SW480 (cell line): ENCODE measurements at places on chromosomes 5 and 9.

- peak; percentile 67 for DNase-seq
These were observed 202.2 kb upstream of the DMRTA1 start for GRCh38 chr9:22244139-22245011.

- no peak for DNase-seq
These were observed 50.6 kb downstream of the TTC39B start for GRCh38 chr9:15256426-15256825.

- no peak for DNase-seq
These were observed 129.0 kb upstream of the HMHB1 start for GRCh38 chr5:143682929-143683386.

DNA sequence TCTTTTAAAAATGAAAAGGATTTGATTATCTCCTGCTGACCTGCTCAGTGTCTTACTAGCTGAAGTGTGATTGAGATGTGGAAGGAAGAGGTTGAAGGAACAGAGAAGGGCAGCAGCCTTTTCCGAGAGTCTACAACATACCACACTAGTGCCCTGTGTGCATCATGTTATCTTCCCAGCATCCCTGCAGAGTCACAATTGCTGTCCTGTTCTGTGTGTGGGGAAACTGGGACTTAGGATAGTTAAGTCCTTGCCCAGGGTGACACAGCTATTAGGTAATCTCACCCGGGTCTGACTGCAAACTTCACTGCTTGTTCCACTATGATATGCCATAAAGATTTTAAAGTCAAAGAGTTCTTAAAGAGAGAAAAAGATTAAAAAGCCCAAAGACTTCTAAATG is 55.8 kb downstream of the FAM78A start:
- DNase-seq, result no peak

DNA sequence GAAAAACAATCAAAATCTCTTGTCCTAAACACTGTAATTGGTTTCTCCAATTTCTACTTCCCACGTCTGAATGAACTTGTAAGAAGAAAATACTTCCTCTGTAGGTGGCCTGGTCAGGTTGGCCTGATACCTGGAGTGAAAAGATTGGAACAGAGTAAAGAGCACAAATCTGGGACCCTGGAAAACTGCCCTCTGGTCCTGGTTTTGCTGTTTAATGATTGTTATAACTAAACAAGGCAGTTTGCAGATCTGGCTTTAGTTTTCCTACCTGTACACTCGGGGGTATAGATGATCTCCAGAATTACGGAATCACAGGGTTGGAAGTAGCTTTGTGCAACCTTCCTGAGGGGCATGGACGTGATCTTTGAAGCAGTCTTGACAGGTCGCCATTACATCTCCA is 67.6 kb downstream of the ZSWIM6 start:
- DNase-seq, result no peak

- DNase-seq, result no peak
These were observed 83.5 kb upstream of the RIOK2 start for GRCh38 chr5:97266576-97266975.

DNA sequence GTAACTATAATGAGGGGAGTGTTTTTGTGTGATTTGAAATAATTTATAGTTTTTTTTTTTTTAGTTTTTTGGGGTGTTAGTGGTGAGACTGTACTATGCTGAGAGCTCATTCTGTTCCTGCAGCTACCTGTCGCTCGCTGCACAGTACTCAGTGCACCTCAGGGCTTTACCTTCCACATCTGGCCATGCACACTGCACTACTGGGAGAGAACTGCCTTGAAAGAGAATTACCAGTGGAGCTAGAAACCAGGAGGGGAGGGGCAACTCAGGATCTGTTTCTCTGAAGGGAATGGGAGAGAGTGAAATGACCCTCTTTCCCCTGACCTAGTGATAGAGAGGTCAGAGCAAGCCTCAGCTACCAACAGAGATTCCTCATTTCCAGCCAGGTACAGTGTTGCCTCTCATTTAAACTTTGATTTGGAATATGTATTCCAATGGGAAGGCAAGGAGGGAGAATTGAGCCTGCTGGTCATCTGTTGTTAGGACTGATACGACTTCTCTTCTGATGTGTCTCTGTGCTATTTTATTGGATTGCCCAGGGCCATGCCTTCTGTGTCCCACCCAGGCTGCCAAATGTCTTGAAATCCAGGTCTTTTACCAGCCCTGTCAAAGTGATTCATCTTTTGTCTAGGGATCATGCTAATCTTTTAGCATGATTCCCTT is 8.9 kb downstream of the ATG10 start:
- DNase-seq, result no peak

DNA sequence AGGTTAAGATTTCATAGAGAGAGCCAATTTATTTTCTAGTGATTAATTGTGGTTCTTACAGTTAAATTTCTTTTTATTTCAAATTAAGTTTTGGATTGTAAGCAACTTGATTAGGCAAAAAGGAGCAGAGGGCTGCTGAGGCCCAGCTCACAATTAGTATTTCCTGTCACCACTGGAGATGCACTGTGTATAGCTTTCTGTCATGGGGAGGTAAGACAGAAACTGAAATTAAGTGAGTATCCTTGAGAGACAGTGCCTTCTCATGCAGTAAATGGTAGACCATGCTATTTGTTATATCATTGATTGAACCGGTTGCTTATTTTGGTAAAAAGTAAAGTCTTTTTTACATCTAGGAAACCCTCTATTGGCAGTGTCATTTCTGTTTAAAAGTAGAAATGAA is 190.7 kb downstream of the CCDC171 start:
- DNase-seq, result no peak

DNA sequence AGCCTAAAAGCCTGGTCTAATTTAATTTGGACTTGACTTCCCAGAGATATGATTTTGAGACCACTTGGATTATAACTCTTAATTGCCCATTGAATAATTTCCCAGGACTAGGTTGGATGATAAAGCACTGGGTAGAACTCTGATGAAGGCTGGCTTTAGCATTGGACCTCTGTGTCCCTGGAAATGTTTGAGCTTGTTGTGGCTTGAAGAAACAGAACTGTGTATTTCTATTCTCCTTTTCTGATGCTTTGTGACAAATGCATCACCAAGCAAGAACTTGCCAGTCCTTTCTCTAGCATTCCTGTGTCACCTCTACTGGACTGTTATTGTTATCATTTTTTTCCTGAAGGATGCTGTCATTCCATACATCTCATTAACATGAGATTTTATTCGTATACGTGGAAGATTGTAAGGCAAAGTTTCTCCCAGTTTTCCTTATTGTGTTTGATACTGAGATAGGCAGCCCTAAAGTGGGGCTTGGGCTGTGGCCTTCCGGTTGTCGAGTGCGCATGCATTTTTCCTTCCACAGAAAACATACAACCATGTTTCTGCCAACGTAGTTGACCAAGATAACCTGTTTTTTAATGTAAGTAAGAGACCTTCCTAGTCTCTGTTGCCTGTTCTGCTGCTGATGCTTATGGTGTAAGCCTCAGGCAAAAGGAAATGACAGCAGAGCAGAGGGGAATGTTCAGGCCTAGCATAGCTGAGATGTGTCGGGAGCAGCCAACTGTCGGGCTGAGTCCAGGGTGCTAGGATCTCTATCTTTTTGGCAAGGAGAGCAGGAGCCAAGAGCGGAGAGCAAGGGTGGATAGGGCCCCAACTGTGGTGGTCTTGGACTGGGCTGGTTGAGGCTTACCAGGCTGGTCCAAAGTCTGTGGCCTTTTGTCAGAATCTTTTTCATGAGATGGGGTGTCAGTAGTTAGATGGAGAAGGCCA is 2.3 kb downstream of the NTRK2 start:
- DNase-seq, result no peak

DNA sequence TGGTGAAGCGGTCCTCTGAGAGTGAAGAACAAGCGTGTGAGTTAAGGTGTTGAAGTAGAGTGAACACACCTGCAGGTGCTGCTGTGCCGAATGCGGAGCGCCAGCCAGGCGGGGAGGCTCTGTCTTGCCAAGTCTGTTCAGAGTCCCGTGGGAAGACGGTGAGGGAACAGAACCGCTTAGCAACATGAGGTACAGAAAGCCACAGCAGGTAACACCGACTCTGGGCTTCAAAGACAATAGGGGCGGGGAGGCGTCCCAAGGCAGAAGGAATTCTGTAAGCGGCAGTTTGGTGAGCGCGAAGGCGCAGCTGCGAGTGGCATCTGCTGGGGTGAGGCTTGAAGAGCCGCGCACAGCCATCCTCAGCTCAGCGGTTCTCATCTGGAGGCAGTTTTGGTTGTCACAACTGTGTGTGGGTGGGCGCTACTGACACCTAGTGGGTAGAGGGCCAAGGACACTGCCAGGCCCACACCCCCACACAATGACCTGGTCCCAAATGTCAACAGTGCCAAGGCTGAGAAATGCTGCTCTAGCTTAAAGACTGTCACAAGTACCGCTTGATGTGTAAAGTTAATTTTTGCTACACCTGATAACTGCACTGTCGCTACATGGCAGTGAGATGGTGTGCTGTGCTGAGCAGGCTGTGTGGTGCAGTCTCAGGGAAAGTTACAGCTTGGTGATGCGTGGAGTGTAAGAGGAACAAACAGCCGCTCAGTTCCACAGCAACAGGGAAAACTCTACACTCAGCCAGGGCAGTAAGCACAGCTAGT is 67.4 kb upstream of the TBC1D9B start:
- DNase-seq, result peak; percentile 30

DNA sequence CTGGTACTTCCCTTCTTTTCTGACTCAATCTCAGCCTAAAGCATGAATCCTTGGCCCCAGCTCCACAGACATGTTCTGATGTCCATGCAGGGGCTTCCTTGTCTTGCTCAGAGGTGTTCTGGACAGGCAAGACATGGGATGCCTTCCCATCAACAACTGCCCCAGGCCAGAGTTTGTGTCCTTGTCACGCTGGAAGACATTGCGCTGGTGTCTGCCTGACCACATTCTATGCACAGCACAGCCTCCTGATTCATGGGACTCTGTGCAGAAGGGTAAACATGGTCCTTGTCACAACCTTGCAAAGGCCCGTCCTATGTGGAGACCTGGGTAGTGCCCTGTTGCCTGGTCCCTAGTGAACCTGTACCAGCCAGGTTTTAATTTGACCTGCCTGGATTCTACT is 212.2 kb downstream of the FSTL4 start:
- DNase-seq, result no peak

GRCh38 chr5:55603922-55604321 is 69.2 kb upstream of the PLPP1 start:
- DNase-seq, result no peak

DNA sequence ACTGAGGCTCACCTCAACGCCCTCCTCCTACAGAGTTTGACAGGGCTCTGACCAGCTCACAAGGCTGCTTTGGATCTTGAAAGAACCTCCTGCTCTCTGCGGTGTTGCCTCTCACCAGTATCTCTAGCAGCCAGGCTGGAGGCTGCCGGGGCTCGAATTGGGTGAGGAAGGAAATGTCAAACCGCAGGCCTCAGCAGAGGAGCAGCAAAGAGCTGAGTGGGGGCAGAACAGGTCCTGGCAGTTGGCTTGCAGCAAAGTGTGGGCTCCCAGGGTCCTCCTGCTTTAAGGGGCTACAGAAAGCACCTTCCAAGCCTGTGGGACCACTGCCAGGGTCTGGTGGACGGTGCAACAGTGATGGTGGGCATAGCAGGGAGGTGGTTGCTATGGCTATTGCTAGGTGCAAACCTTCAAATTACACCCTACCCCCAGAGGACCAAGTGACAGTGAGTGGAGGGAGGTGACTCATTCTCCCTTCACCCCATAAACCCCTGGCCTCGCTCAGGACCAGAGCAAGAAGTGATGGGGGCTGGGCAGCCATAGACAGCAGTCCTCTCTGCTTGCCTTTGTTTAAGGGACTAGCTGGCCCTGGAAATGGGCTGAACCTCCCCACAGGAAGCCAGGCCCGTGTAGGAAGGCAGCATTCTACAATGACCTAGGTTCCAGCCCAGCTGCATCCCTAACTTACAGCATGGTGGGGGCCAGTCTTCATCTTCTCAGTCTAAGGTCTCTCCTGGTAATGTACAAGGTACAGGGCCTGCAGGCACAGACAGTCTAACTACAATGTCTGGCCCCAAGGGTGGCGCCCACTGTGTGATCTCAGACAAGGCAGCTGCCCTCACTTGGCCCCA is 18.7 kb downstream of the LCP2 start:
- no peak for DNase-seq

GRCh38 chr5:71832812-71833715 is 114.0 kb downstream of the CARTPT start:
- no peak for DNase-seq

GRCh38 chr5:174336479-174336878 is 291.0 kb downstream of the NSG2 start:
- DNase-seq, result no peak

- DNase-seq, result peak; percentile 61
These were observed 142.3 kb downstream of the SMARCA2 start for GRCh38 chr9:2157277-2158110.

GRCh38 chr5:78607864-78608263 is 40.7 kb downstream of the LHFPL2 start:
- no peak for DNase-seq

DNA sequence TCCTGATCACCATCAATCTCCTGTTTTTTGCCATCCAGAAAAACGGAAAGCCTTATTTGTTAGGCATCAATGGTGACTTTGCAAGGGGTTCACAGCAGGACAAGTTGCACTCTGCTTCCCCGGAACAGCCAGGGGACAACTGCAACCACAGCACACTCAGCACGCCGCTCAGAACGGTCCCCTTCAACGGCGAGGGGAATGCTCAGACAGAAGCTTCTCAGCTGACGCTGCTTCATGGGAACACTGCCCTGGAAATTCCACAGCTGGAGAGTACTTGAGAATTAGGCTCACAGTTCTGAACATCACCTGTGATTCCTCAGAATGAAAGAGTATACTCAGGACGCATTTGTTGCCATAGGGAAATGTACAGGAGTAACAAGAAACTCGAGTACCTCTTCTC is 40.1 kb upstream of the PLPP6 start:
- no peak for DNase-seq

DNA sequence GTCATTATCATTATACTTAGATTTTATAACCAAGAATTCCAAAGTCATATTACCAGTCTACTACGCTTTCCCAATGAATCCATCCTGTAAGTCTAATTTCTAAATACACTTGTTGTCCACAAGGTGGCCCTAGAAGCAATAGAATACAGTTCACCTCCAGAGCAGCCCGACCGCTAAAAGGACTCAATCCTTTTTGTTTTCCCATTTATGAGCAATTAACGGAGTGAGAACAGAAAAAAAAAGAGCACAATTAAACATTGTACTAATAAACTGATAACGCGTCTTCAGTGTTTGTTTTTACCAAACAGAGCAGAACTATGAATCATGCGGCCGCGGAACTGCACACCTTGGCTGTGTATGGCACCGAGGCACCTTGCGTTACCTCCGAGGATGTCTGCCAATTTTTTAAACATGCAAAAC is 160.7 kb upstream of the DAPK1 start:
- DNase-seq, result peak; percentile 73

DNA sequence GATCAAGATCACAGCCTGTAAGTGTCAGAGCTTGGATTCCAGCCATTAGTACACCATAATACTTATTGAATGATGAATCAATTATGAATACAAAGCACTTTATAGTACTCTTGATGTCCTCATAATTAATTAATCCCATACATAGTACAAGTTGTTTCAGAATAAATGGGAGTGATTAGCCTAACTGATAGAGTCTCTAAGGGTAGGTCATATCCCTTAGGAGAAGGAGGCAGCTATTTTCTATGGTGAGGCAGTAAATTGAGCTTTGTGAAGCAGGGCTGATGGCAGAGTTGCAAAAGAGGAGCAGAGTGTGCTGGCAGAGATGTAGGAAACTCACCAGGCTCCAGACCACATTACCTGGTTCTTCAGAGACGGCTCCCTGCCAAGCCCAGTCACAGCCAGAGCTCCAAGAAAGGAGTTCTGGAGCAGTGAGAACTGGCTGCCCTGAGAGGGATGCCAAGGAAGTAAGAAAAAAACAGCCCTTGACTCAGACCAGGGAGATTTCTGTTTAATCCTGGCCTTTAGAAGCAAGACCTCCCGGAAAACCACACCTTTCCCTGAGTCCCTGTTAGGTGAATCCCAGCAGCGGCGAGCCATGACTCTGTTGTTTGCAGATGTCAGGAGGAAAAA is 112.9 kb downstream of the SH3TC2 start:
- no peak for DNase-seq

GRCh38 chr5:20359377-20359776 is 371.4 kb upstream of the CDH18 start:
- DNase-seq, result no peak
